H9 (cell line): ENCODE measurements at places on chromosomes 16 and 17. TPM values are rescaled to one million over a fixed set of nuclear protein-coding genes. Genes with fewer than 3 reads are reported as not detected.

DNA sequence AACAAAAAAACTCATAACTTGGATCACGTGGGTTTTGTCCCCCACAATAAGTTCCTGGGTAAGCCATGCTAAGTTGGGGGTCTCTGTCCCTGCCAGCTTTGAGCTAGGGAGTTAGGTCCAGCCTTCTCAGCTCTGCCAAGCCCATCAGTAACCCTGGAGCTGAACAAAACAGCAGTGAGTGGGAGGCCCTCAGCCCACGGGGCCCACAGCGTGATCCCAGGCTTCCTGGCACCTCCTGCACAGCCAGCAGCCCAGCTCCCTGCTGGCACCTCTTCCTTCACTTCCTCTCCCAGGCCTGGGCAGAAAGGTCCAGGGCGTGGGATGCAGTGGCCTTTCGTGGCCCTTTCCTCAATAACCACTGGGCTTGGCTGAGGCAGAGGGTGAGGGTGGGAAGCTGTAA is 35.5 kb upstream of the CDC42EP4 start:
- no peak for DNase-seq

DNA sequence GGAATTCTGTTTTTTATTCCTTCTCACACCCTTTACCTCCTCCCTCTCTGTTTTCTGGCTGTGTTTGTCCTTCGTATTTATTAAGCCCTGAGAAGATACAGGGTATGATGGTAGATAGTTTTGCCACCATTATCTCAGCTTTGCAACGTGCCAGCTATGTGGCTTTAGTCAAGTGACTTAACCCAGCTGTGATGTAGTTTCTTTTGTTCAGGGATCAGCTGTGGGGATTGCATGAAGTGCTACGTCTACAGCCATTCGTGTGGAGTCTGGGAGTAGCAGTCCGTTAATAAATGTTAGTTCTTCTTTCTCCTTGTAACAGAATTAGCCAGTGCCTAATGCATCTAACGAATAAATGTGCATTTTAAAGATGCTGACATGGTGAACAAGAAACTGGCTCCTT is 128.4 kb downstream of the HAPSTR1 start:
- no peak for DNase-seq

GRCh38 chr16:27471661-27472060 is 69.7 kb downstream of the IL21R start:
- no peak for DNase-seq

DNA sequence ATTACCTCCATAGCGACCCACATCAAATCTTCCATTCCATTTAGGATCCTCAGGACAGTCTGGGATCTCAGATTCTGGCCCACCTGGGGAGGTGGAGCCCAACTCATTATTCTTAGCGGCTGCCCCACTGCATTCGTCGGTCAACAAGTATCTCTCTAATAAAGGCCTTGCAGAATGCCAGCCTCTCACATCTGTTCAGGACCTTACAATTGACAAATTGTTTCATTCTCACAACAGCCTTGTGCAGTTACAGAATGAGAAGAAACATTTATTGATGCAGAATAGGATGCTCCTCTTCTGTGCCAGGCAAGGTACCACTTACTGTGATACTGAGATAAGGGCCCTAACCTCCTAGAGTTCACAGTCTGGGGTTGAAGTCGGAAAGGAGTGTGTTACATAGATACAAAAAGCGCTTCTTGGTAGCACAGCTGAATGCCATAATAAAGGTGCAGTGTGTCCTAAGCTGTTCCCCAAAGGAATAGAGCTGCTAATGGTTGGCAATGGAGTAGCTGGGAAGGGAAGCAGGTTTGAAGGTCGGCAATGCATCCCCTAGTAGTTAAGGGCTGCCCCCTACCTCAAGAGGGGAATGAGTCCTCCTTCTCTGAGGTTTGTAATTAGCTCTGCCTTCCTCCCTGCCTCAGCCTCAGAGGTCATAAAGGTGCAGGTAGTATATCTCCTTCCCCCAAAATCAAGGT is 2.3 kb upstream of the MPP2 start:
- no peak for DNase-seq

Gene KPNB1
- total RNA-seq: 742 and 764 TPM in 2 replicates
